NCI-H2171 treated with DMSO at 0.1 percent for 48 hours (cell line): ENCODE measurements at places on chromosomes 5 and 9.

DNA sequence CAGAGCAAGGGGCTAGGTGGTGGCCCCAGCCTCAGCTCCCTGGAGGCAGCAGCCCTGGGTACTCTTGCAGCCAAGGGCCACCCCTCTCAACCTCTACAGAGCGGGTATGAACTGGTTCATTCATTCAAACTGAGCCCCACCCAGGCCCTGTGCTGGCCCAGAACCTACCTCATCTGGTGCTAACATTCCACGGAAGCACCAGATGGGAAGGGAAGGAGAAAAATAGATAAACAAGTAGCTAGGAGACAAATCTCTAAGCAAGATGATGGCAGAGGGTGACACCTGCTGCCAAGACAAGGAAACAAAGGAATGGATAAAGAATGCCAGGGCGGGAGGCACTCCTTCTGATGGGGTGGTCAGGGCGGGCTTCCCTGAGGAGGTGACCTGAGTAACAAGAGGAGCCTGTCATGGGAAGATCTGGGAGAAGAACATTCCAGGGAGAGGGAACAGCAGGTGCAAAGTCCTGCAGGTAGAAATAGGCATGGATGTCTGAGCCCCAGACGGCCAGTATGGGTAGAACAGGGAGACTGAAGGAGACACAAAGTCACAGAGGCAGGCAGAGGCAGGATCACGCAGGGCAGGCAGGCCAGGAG, 6.1 kb downstream of the ST6GALNAC4 start:
- DNase-seq = peak; percentile 96

GRCh38 chr9:137757613-137758029, 120.0 kb upstream of the CACNA1B start:
- DNase-seq = no peak

- no peak for DNase-seq
These were observed 8.2 kb downstream of the TENT4A start for GRCh38 chr5:6721442-6721841.

GRCh38 chr5:114729986-114730385, 368.1 kb downstream of the KCNN2 start:
- no peak for DNase-seq

GRCh38 chr5:139068494-139069151, 129.5 kb downstream of the SIL1 start:
- no peak for DNase-seq

- DNase-seq = peak; percentile 54
These were observed 37.0 kb downstream of the MAMDC2 start for GRCh38 chr9:70080481-70081119.

- DNase-seq = no peak
These were observed 7.3 kb downstream of the ECM2 start for GRCh38 chr9:92528522-92528849.

GRCh38 chr5:78016863-78017529, 240.9 kb upstream of the TBCA start:
- no peak for DNase-seq

DNA sequence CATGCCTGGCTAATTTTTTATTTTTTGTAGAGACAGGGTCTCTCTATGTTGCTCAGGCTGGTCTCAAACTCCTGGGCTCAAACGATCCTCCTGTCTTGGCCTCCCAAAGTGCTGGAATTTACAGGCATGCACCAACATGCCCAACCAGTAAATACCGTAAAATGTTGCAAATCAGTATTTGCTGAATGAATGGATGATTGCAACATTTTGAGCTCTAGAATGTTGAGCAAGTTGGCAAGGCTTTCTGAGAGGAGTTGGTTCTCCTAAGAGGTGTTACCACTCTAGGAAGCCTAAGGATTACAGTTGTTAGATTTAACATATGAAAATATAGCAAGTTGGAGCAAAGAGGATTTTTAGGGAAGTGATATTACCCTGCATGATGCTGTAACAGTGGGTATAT, 15.6 kb upstream of the DMXL1 start:
- DNase-seq = no peak

DNA sequence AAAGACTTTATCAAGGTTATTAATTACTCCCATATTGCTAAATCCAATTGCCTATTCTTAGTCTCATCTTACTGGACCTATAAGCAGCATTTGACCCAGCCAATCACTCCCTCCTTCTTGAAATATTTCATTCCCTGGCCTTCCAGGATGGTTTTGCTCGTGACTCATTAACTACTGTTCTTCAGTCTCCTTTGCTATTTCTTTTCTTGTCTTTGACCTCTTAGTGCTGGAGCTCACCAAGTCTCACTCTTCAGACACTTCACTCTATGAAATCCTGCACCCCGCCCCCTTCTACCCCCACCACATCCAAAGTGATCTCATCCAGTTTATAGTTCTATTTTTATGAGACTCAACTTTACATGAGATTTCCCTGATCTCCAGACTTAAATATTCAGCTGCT, 803.1 kb upstream of the WWC1 start:
- DNase-seq = no peak

- no peak for DNase-seq
These were observed 8.1 kb upstream of the ASB6 start for GRCh38 chr9:129649726-129650679.

- no peak for DNase-seq
These were observed 14.5 kb downstream of the GABRA6 start for GRCh38 chr5:161700065-161700464.

GRCh38 chr9:112384690-112385089, 4.8 kb downstream of the HSDL2 start:
- DNase-seq = no peak

DNA sequence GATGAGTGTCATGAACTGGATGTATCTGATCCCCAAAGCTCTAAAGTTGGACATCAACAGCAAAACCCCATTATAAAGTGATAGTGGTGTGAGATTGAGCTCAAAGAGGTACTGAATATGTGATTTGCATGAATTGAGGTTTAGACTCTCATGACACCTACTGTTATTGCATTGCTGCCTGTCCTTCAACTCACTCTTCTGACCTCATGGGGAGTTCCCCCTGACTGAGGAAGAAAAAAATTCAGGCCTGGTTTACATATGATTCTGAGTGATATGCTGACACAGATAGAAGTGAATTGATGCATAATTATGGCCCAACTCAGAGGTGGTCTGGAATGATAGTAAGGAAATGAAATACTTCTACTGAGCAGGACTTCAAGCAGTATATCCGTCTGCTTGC, 76.2 kb upstream of the CHD1 start:
- no peak for DNase-seq

GRCh38 chr5:124951105-124951504, 204.7 kb upstream of the ZNF608 start:
- DNase-seq = no peak

DNA sequence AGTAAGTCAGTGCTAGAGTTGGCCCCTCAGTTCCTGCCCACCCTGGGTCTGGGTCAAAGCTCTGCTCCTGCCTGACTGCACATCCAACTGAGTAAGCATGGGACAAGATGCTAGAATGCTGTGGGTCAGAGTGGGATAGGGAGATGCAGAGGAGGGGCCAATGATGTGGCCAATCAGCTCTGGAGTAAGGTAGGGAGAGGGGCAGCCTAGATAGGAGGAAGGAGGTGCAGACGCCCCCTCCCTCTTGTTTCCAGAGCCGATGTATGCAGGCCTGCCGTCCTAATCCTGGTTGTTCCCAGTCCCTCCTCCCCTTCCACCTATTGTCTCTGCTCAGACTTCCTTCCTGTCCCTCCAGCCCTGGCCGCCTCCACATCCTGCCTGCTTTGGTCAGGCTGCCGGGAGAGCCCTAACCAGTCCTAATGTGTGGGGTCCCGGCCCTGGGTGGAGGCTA, 1.3 kb downstream of the ARAP3 start:
- no peak for DNase-seq

GRCh38 chr5:158139161-158139560, 280.2 kb upstream of the CLINT1 start:
- no peak for DNase-seq

DNA sequence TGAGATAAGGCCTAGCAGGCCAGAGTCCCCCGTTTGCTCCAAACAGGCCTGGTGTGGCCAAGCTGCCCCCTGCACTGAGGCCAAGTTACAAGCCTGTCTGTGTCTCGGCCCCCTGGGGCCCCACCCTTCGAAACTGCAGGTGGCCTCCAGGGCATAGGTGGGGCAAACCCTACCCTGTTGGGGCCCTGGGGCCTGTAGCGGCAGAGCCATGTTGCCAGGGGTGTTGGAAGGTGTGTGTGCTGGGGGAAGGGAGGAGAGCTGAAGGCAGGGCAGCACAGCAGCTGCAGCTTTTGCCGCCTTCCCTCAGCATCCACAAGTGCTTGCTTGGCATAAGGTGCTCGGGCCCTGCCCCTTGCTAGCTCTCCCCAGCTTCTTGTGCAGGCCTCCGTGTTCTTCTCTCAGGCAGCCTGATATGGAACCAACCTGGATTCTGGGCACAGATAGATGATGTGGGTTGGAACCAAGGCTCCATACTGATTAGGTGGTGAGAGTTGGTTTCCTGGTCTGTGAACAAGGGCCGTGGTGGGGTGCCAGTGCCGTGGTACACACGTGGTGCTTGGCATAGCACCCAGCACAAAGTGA, 12.7 kb downstream of the IRF1 start:
- no peak for DNase-seq

DNA sequence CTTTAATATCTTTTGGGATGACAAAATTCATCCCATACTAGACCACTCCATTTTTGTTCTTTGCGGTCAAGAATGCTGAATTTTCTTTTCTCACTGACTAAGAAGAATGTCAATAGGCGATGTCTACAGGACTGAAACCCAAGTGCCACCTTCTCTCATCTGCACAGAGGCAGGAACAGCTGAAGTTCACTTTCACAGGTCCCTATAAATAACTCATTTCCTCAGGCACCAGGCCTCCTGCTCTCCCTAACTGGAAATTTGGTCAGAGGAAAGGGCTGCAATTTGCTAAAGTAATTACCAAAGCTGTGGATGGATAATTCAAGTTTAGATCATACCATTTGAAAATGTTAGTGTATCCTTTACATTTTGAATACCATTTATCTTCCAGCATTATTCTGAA, 142.9 kb downstream of the DIRAS2 start:
- no peak for DNase-seq

GRCh38 chr9:120187758-120188157, 392.2 kb downstream of the CDK5RAP2 start:
- DNase-seq = no peak

DNA sequence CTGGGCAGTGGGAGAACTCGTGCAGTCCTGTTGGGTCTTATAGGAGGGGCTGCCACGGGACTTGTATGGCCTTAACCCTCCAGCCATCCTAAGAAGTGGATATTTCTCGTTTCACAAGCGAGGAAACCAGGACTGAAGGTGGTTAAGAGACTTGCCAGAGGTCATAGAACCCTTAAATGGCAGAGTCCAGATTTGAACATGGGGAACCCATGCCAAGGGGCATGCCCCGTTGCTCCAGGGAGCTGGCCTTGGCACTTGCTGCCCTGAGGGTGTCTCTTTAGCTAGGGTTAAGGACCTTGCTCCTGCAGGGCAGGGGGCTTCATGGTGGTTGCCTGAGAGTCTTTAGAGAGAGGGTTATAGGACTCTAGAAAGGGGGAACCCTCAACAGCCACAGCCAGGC, 63.4 kb downstream of the DAB2IP start:
- no peak for DNase-seq

GRCh38 chr9:4873066-4873465, 80.3 kb downstream of the RCL1 start:
- DNase-seq = no peak

DNA sequence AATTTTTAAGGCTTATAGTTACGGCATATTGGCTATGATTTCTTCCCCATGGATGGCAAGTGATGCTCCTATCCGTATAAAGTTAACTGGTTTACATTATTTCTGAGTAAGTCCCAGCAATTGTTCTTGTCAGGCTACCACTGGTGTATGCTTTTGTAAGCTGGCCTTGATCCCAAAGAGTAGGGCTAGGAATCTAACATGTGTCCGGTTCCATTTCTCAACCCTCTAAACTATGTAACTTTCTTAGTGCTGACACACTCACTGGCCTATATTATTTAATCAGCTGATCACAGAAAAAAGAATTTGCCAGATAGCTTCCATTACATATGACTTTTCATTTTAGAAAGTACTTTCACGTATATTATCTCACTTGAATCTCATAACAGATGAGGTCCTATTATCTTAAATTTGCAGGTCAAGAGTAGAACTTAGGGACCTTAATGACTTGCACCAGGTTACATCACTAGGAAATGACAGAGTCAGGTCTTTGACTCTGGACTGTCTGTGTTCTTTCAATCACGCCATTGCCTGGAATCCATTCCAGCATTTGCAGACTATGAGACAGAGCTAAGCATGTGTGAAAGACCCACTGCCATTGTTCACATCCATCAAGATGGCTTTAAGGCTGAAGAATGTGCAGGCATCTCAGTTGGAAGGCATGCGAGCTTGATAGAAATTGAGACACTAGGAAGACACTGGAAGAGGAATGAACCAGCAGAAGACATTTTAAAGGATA, 362.9 kb downstream of the ARRDC3 start:
- no peak for DNase-seq

DNA sequence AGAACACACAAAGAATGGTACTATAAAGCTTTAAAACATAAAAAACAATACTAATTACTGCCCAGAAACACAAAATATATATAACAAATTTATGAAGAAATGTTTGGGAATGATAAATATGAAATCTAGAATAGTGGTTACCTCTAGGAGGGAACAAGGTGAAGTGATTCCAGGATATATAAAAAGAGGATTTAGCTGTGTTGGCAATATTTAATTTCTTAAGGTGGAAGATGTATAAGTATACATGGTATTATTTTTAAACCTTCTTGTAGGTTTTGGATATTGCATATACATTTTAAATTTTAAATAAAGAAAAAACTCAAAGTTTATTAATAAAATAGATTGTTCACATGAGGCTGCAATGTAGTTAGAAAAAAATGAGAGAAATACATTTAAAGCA, 112.7 kb upstream of the ZNF618 start:
- no peak for DNase-seq

- DNase-seq = no peak
These were observed 34.9 kb upstream of the FAM120AOS start for GRCh38 chr9:93488244-93488643.

- DNase-seq = no peak
These were observed 273.1 kb downstream of the ARHGEF28 start for GRCh38 chr5:73899055-73899454.

DNA sequence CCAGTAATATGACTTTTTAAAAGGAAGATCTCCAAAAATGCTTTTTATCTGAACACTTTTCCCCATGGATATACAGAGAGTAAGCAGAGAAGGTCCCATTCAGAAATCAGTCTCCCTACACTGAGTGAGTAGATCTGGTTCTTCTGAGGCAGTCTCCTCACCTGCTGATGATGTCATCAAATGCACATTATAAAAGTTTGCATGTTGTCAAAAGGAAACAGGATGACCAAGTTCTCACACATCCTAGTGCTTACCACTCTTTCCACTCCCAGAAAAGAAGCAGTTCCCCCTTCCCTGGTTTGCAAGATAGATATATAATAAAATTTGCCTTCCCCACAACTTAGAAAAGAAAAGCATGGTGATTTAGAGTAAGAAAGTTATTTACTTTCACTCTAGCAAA, 180.5 kb downstream of the RAB3C start:
- DNase-seq = no peak

DNA sequence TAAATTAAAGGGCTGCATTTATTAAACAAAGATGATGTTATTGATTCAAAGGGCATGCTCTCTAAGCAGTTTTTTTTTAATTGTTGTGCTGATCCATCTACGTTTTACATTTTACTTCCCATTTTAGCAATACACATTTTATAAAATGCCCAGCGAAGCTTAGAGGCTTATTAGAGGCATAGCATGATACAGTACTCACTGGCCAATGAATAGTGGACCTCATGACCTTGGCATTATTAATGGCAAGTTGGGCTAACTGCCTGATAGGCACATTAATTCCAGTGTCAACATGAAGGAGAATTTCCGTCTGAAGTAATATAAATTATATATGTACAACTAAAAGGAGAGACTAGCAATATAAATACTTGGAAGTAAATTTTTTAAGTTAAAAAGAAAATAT, 837.2 kb downstream of the EFNA5 start:
- DNase-seq = no peak
